Liver (tissue), 10 donors: ENCODE measurements at places on chromosomes 1 and 21. TPM values are rescaled to one million over a fixed set of nuclear protein-coding genes. Genes with fewer than 3 reads are reported as not detected.

RAB3B gene
- polyA plus RNA-seq = 0.22 TPM

RNF2 gene
- 3.2 TPM for polyA plus RNA-seq

LGALS8 gene
- polyA plus RNA-seq = 20.7 TPM

OR2L8 gene
- not detected for polyA plus RNA-seq

DNA sequence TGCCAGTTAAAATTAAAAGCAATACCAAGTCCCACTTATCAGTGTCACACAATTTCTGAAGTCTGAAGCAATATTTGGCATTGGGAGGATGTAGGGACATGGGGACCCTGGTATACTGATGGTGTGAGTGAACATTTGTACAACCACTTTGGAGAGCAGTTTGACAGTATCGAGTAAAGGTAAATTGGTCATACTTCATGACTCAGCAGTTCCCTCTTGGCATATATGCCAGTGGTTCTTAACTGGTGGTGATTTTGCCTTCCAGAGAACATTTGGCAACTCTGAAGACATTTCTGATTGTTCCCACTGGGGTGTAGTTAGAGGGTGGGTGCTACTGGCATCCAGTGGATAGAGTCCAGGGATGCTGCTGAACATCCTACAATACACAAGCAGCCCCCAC lies 19.7 kb downstream of the FMOD start:
- no peak for DNase-seq

DNA sequence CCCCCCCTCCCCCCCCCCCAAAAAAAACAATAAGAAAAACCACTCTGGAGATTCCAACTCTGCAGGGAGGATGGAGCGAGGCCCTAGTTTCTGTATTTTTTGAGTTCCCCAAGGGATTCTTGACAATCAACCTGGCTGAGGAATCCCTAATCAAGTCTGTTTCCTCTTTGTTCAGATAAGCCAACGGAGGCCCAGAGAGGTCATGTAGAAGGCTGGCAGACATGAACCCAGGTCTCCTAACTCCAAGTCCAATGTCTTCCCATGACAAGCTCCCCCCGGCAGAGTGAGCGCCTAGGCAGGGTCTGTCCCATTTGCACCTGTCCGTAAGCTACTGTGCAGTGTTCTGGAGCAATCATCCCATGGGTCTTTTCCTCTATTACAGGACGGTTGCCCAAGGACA lies 39.5 kb downstream of the LRRC71 start:
- no peak for DNase-seq

GRCh38 chr1:240207073-240207709 lies 115.5 kb downstream of the FMN2 start:
- no peak for DNase-seq
